MCF 10A (cell line): ENCODE measurements at places on chromosomes 7 and 10.

GRCh38 chr7:155362380-155363145 lies 64.9 kb downstream of the INSIG1 start:
- no peak for DNase-seq

DNA sequence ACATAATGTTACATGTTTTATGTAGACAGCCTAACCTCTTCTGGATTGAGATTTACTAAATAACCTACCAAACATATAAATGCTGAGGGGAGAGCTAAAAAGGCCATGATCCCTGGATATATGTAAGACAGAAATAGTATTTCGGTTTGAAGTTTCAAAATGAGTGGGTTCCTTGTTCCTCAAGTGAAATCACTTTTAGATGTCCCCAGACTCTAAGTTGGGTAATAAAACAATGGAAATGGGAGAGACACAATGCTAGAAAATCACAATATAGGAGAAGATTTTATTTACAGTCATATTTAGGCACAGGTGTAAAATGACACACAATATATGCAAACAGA lies 56.5 kb downstream of the SHTN1 start:
- DNase-seq: no peak

DNA sequence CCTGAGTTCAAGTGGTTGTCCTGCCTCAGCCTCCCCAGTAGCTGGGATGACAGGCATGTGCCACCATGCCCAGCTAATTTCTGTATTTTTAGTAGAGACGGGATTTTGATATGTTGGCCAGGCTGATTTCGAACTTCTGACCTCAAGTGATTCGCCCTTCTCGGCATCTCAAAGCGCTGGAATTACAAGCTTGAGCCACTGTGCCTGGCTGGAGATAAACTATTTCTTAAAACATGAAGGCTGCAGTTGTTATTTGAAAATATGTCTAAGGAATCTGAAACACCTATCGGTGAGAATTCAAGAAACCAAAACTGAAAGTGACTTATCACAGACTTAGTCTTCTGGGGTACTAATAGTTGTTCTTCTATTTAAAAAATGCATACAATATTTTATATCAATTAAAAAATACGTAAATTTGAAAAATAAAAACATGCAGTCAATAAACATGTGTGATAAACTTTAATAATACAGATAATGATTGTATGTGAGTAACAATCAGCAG lies 176.9 kb upstream of the PRSS58 start:
- DNase-seq: no peak

DNA sequence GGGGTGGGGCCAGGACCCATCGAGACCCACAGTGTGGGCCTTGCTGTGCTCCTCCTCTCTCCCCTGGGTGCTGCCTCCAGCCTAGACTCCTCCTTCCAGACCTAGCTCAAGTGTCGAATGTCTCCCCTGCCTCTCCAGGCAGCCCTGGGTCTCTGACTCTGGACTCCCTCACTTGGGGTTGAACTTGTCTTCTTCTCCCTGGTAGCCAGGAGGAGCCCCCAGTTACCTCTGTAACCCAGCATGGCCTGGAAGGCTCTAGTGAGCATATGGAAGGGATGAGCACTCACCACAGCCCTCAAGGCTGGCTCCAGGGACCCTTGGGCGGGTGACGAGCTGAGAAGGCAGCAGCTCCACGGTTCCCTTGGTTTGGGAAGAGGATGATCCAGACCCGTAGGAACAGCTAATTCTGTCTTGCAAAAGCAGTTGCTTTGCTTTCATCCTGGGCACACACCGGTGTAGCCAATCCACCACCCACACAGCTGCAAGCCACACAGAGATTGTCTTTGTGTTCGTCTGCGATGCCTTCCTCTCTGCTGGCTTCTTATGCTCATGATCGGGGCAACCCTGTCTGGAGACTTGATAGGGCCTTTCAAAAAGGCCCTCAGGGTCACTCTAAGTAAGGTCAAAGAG lies 52.3 kb upstream of the ANTXRL start:
- no peak for DNase-seq

DNA sequence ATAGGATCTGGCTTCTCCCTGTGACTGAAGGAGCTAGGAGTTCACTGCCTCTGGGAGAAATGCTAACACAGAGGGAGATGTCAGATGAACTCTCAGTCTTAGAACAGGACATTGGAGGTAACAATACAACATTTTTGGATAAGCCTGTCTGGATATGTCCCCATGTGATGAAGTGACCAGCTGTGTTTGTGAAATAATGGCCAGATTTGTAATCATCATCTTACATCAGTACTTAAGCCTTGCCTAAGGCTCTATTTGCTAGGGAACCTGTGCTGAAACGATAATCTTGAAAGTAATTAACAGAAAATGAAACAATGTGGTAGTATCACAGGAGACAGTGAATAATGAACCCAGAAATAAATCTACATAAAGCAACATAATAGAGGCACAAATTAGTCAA lies 56.2 kb downstream of the CRPPA start:
- DNase-seq: no peak

DNA sequence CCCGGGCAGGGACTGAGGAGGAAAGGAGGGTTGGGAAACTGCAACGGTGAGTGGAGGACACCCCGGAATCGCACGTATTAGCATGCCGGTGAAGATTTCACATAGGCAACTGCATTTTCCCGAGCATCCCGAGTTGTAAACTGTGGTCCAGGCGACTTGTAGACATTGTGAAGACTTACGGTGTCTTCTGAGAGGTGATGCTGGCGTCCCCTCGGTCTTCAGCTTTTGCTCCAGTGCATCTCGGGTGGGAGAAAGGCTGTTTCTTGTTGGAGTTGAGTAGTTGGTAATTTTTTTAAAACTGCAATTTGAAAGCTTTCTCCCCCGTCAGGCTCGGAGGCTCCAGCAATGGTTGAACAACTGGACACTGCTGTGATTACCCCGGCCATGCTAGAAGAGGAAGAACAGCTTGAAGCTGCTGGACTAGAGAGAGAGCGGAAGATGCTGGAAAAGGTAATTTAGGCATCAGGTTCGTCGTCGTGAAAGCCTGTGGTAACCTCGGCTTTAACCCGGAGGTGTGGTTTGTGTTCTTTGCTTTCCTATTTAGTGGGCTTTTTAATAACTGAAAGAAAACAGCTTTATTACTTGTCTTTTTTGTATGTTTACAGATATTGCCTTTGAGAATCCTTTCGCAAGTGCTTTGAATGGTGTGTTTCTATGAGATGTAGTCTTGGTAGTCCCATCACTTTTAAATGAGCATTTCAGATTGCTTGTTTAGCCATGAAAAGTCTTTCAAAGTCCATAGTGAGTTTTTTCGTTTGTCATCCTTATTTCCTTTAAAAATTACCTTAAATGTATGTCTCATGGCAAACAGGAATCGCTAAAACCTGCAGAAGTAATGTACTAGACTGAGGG lies 687 bp downstream of the HELLS start:
- peak; percentile 47 for DNase-seq

DNA sequence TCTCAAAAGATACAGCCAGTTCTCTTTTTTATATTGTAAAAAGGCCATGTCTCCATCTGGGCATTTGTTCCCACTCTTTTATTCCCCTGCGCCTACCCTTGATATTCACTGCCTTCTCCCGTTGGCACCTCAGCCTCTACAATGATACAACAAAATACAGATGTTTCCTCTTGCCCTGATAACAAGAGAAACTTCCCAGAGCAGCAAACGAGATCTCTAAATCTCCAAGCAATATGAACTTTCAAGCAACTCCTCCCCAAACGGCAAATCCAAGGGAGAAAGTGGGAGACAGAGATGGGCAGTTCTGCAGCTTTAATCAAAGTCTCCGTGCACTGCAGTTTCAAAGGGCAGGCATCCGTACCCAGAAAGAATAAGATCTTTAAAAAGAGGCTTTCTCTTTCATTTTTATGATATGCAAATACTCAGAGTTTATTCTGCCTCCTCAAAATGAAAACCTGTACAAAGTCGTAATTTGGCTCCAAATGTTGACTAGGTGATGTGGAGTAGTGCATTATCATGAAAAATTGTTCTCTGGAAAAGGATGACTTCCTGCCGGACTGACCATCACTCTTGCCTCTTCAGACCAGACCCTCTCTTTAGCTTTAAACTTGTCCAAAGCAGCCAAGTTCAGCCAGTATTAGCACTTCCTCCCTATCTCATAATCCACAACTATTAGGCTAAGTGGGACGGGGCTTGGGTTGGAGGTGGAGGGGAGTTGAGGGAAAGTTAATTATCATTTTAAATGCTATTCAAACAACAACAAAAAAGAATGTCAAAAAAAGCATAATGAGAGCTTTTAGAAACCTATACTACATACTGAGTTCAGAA lies 682 bp downstream of the HGF start:
- DNase-seq: no peak

GRCh38 chr7:80770061-80770460 lies 131.6 kb downstream of the CD36 start:
- DNase-seq: no peak

- no peak for DNase-seq
Observed at GRCh38 chr7:150388709-150389531, 9.8 kb downstream of the ZNF775 start.

- no peak for DNase-seq
Observed at GRCh38 chr10:1561731-1562337, 175.5 kb downstream of the ADARB2 start.

- DNase-seq: no peak
Observed at GRCh38 chr7:87330942-87331341, 14.5 kb upstream of the CROT start.

DNA sequence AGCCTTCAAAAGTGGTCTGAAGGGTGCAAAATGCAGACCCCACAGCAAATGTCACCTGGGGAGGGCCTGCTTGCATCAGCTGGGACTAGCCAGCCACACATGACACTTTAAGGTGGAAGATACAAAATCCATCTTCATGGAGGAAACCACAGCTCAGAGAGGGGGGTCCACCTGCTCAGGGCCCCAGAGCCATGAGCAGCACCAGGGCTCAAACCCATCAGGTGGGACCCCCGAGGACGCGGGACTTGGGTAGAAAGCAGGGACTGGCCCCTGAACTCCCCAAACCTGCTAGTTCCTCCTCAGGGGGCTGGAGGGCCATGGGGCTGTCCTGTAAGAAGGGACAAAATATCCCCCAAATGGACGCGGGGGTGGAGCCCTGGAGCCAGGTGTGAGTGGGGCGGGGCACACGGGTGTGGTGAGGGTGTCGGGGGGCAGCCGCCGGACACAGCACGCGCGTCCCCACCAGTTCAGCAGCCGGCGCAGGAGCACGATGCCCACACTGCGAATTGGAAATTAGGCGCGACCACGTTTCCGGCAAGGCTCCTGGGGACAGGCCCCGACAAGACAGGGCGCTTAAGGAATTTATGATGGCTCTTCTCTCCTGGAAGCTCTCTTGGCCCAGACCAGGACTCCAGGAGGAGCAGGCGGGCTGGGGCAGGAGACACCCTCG lies 8.0 kb downstream of the PDGFA start:
- DNase-seq: no peak

GRCh38 chr10:71927776-71928592 lies 36.2 kb upstream of the CHST3 start:
- DNase-seq: no peak

- no peak for DNase-seq
Observed at GRCh38 chr7:151178831-151179230, 8.2 kb downstream of the ASB10 start.

DNA sequence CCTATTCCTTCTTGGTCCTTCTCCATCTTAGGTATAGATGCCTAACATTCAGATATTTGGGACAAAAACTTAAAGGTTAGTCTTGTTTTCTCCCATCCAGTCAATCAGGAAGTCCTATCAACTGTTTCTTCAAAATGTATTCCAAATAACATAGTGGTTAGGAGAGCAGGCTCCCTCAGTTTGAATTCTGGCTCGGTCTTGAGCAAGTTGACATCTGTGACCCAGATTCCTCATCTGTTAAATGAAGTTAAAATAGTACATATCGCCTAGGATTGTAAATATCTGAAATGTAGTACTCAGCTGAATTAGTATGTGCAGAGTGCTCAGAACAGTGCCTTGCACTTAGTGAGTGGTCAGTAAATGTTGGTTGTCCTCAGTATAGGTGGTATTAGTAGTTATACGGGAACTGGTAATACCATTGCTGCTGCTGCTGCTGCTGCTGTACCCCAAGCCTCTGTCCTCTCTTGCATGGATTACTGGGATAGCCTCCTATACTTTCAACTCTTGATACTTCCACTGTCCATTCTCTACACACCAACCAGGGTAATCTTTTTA lies 58.6 kb downstream of the RALA start:
- DNase-seq: no peak

- DNase-seq: peak; percentile 81
Observed at GRCh38 chr7:43463401-43463980, 119.4 kb upstream of the STK17A start.

DNA sequence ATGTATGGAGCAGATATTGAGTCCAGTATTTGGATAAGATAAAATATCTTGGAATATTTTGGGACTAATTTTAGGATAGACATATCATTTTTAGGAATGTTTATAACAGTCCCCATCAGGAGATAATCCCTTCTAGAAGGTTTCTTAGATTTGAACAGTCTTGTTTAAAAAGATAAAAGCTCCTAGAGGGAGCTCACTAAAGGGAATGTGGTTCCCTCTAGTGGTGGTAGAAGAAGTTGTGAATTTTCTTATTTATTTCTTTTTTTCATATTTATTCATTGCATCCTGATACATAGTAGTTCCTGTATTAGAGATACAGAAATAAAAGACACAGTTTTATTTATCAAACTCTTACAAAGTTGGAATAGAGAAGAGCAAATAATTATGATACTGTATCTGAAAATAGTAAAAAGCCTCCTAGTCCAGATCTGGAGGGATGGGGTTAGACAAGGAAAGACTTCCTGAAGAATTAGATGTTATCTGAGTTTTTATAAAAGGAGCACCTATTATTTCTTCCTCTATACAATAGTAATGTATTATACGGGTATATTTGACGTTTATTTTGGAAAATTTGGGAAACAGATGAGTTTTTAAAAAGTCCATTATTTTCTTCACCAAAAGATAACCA lies 24.5 kb upstream of the KLF14 start:
- peak; percentile 57 for DNase-seq

DNA sequence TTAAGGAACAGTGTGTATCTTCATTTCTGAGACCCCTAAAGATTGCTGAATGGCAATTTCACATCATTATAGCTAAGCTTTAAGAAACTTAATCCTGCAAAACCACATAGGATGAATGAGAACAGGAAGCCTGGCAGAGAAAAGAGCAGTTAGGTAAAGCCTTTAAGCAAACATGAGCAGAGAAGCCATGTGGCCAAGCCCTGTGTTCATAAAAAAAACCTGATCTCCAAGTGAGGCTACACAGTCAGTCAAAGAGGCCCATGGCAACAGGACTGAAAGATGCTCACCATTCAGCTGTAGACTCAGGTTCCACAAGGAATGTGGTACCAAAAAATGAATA lies 9.3 kb downstream of the LIPA start:
- no peak for DNase-seq

- peak; percentile 85 for DNase-seq
Observed at GRCh38 chr10:97714401-97715258, 1.1 kb downstream of the MARVELD1 start.

DNA sequence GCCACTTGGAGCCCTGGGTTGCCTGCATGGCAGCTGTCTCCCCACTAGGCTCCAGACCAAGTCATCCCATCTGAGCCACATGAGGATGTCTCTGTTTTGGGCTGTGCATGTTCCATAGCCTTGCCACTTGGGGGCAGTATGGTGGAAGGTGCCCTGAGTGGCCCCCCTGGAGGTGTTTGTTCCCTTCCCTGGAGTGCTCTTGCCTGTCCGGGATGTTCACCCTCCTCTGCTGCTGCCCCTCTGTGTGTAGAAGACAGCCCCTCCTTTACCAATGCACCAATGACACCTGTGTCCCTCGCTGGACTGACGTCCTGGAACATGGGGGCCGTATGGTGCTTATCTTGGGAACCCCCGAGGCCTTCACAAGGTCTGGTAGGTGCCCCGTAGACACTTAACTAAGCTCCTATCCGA lies 100.2 kb downstream of the ACTR3B start:
- DNase-seq: peak; percentile 27

- DNase-seq: no peak
Observed at GRCh38 chr10:47214520-47214919, 85.5 kb upstream of the GDF10 start.

- DNase-seq: peak; percentile 76
Observed at GRCh38 chr7:77439572-77439971, 23.4 kb upstream of the GSAP start.
